ENCODE measurements at places on chromosomes 3 and 15.

DNA sequence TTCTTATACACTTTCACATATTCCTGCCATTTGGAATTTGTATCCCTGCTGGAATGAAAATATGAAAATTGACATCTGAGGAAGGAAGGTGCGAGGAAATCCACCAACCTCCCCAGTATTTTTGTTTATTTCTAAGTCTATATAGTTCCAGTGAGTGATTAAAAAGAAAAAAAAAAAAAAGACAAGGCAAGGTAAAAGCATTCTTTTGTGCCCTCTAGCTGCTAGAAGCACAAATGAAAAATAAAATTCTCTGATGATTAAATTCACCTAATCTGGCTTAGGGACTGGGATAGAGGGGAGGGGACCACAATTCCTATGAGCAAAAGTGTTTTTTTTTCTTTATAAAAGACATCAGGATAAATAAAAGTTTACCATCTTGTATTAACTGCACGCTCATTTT is 370.9 kb downstream of the NR2F2 start:
- DNase-seq, result no peak

GRCh38 chr15:67906382-67906781 is 66.5 kb upstream of the RNU6-1 start:
- DNase-seq, result no peak

- DNase-seq, result no peak
Observed at GRCh38 chr15:100230784-100231183, 111.0 kb downstream of the ADAMTS17 start.

- DNase-seq, result no peak
Observed at GRCh38 chr3:195075941-195076875, 194.8 kb downstream of the XXYLT1 start.

DNA sequence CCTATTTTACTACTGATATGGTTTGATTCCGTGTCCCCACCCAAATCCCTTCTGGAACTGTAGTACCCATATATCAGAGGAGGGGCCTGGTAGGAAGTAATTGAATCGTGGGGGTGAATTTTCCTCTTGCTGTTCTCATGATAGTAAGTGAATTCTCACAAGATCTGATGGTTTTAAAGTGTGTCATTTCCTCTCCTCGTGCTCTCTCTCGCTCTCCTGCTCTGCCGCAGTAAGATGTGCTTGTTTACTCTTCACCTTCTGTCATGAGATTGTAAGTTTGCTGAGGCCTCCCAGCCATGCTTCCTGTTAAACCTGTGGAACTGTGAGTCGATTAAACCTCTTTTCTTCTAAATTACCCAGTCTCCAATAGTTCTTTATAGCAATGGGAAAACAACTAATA is 81.2 kb upstream of the ZBTB20 start:
- no peak for DNase-seq
